Body of pancreas (tissue), 4 donors: ENCODE measurements at places on chromosomes 11 and 22.

DNA sequence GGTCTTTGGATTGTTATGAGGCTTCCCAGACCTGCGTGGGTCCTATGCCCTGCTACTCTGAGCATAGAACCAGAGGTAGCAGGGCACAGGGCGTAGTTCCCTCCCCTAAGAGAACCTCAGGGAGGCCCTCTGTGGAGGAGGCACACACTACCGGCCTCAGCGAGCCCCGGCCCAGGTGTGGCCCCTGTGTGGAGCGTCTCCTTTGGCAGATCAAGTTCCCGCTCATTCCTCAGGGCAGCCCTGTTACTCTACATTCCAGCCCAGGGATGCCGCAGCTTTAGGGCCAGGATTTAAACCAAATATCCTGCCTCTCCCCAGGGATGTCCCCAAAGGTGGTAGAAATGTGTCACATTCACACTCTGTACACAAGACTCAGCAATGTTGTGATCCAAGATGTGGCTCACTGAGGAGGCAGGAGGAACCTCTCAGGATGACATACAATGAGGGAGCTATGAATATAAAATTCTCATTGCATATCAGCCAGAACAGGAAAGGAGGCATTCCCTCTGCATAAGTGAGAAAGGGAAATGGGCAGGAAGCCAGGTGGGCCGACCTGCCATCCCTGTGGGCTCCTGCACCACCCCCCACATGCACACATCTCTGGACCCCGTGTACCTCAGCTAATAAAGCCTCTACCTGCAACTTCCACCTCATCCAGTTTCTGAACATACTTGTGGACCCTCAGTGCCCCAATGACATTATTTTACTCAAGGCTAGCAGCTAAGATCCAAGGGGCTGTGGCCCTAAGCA is 131.9 kb upstream of the TEAD1 start:
- no peak for DNase-seq

DNA sequence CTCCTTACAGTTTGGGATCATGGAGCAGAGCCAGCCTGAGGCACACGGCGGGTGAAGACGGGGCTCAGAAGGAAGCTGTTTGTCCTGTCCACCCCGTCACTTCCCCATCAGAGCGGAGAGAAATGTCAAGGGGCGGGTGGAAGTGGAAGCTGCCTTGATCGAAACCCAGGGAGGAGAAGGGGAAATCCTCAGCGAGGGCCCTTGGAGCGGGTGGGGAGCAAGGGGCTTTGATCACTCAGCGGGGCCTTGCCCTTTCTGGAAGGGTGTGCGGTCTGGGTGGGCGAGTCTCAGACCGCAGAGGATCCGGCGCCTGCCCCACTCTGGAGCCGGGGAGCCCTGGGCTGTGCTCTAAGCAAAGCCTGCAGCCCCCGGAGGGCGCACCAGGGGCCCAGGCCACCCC is 320.4 kb downstream of the NTM start:
- no peak for DNase-seq

- no peak for DNase-seq
Observed at GRCh38 chr11:6413791-6414201, 5.1 kb downstream of the APBB1 start.

DNA sequence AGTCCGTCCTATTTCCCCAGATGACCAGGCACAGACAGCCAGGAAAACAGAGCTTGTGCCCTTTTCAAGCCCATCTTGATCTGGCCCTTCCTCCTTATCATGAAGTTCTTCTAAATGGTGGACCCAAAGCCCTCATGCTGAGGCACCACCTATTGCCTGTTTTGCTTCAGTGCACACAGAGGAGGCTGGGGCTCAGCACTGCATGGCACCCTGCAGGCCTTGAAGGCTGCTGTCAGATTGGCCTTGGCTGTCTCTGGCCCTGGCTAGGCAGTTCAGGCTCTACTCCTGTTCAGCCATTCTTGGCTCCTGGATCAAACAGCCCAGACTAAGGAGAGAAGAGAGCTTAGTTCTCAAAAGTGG is 49.2 kb downstream of the OTOG start:
- DNase-seq: peak; percentile 0

DNA sequence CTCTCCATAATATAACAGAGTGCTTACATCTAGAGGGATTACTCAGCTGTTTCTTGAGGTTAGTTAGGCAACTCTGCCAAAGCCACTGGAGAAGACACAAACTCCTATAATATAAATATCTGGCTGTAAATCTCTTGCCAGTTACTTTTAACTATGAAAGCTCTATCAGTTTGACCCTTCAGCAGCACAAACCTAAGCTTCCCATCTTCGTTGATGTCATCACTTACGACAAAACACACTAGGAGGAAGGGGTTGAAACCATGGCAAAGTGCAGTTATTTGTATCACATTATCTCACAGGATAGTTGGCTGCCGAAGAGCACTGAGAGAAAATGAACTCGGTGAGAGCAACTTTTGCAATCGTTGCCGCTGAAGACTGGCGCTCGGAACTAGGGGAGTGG is 922.1 kb downstream of the OPCML start:
- no peak for DNase-seq

DNA sequence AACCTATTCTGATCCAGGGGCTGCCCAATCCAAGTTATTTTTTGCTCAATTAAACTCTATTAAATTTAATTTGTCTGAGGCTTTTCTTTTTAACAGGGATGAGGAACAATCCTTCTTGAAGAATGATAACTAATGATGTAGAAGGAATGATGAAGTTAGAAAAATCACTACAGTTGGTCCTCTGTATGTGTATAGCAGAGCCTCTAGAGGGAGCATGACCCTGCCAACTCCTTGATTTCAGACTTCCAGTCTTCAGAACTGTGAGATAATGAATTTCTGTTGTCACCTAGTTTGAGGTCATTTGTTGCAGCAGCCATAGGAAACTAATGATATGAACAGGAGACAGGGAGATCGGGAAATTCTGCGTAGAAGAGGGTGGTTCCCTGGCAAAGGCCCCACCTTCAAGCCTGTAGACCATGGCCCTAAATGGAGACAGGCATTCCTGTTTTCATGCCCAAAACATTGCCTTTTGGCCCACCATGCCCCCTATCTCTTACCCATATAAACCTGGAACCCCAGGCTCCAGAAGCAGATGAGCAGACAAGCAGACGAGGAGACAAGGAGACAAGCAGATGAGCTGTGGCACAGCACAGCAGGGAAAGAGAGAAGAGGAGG is 7.7 kb upstream of the QSER1 start:
- no peak for DNase-seq

DNA sequence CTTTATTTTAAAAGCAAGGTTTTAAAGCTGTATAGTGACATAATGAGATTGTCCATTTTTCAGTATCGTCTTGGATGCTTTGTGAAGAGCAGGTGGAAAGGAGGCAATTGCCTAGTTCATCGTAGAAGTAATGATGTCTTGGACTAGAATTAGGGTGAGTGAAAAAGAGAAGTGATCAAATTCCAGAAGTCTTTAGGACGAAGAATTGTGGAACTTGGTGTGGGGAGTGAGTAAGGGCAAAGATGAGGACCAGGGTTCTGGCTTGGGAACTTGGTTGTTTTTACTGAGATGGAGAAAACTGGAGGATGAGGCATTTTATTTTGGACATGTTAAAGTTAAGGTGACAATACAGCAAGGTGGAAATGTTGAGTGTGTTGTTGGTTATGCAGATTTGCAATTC is 1.2 kb downstream of the ILK start:
- DNase-seq: no peak

GRCh38 chr11:21411104-21411503 is 741.7 kb downstream of the NELL1 start:
- DNase-seq: no peak

GRCh38 chr11:96062134-96062533 is 138.2 kb upstream of the MTMR2 start:
- DNase-seq: no peak

GRCh38 chr11:10730151-10730550 is 20.9 kb upstream of the CTR9 start:
- DNase-seq: no peak

DNA sequence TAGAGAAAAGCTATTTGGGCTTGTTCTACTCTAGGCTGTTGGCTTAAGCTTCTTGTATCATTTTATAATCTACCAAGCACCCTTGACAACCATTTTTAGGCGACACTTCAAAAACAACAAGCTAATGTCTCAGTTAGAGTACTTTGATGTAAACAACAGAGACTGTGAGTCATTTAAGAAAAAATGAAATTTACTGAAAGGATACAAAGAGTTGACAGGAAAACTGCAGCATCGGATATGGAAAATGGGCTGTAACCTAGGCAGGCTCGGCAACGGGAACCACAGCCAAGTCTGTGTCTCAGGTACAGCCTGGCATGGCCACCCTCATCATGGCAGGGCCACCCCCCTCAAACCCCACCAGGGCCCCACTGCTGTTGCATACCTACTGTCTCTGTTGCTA is 4.4 kb upstream of the RNF169 start:
- no peak for DNase-seq

DNA sequence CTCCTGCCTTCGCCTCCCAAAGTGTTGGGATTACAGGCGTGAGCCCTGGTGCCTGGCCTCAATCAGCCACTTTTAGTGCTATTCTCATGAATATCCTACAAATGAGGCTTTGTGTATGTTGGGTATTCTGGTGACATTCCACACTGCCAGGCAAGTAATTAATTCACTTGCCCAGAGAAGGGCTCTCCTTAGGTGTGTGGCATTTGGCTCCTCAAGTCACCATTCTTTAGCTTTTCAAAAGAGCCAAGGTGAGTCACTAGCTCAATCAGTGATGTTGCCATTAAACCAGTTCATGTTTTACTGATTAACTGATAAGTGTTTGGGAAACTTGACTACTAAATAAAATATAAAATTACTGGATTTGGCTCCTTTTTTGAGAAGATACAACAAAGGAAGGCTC is 52.2 kb downstream of the SLC25A17 start:
- no peak for DNase-seq

- no peak for DNase-seq
Observed at GRCh38 chr11:59281177-59281576, 68.5 kb upstream of the MPEG1 start.

GRCh38 chr22:32112380-32112779 is 46.7 kb downstream of the C22orf42 start:
- DNase-seq: no peak

GRCh38 chr11:86523738-86524619 is 148.4 kb downstream of the ME3 start:
- peak; percentile 59 for DNase-seq

GRCh38 chr11:62428871-62429560 is 10.2 kb downstream of the SCGB1A1 start:
- no peak for DNase-seq

DNA sequence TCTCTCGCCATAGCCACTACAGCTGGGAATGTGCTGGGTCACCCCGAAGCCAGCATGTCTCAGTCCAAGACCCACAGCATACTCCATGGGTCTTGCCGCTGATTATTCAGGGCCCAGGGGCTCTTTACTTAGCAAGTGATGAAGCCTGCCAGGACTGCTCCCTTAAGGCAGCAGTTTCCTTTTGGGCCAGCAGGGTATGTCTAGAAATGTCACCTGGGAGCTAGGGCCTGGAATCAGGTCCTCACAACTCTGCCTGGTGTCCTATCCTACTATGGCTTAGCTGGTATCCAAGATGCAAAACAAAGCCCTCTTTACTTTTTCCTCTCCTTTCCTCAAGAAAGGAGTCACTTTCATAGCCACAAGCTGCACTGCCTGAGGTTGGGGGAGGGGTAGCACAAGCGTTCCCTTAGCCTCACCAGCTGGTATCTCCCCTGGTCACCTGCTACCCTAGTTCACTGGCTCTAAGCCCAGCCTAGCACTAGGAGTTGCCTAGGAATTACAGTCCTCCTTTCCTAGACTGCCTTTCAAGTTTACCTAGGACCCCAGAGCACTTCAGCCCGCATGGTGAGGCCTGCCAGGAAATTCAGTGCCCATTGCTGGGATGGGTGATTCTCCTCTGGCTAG is 22.6 kb upstream of the NCR3LG1 start:
- peak; percentile 43 for DNase-seq
